ENCODE measurements at places on chromosomes 11 and 22.

- no peak for DNase-seq
These were observed 9.0 kb upstream of the KCTD14 start for GRCh38 chr11:78032090-78032489.

DNA sequence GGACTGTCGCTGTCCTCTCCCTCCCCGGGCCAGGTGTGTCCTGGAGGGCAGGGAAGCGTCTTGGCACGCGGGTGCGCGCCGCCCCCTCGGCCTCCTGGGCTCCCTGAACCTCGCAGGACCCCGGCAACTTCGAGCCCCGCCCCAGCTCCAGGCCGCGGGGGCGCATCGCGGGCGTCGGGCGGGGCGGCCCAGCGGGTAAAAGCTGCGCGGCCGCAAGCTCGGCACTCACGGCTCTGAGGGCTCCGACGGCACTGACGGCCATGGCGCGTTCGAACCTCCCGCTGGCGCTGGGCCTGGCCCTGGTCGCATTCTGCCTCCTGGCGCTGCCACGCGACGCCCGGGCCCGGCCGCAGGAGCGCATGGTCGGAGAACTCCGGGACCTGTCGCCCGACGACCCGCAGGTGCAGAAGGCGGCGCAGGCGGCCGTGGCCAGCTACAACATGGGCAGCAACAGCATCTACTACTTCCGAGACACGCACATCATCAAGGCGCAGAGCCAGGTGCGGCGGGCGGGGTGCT lies at the start of gene CST6:
Gene CST6, plus strand, starts transcription at position 224 of the 519 bp plus-strand sequence. Its CDS starts 37 bp downstream, at position 261.
- no peak for DNase-seq

- DNase-seq, result no peak
These were observed 22.0 kb downstream of the CELSR1 start for GRCh38 chr22:46515208-46516111.

- no peak for DNase-seq
These were observed 573.9 kb upstream of the CADM1 start for GRCh38 chr11:116078101-116078591.

DNA sequence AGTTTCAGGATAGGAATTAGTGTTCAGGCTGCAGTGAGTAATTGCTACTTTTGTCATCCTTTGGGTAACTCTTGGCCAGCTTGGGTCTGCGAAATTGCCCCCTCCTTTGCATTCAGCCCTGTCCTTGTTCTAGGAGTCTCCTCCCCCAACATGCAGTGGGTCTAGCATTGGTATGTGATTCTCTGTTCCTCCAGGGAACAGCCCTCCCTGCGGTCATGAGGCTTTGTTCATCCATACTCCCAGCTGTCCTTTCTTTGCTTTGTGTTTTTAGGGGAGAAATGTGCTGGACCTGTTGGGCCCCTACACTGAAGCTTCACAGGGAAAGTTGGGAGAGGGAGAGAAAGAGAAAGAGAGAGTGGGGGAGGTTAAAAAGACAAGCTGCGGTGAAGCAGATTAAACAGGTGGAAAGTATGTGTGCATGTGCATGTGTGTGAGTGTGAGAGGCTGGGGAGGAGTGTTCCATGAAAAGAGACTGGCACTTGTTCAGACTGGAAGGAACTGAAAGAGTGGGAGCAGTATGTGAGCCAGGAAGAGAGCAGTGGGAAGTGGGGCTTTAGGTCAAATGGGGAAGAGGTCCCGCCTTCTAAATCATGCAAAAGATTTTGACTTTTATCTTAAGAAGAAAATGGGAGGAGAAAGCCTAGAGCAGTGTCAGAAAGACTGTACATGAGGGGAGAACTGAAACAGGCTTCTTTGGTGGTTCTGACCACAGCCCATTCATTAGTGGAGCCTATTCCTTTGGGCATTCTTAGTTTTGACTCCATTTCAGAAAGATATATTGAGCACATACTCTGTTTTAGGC lies 17.9 kb upstream of the SESN3 start:
- no peak for DNase-seq

GRCh38 chr11:95762534-95762933 lies 27.0 kb downstream of the FAM76B start:
- DNase-seq, result no peak

DNA sequence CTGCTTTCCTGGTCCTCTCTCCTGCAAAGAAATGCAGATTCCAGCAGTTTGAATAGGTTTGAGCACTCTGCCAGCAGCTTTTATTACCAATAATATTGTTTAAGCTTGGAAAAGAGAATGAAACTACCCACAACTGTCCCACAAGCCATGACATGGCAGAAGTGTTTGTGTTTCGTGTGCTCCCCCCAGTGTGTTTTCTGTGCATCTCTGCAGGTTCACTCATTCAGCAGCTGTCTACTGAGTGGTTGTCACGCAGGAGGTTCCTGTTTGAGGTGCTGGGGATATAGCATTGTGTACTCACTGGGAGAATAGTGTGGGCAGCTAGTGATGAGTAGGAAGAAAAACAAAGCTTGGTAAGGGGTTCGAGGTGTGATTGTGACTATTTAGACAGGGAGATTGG lies 55.3 kb upstream of the SUSD2 start:
- DNase-seq, result no peak

- DNase-seq, result no peak
These were observed 2.5 kb downstream of the CSTF3 start for GRCh38 chr11:33158596-33159275.

- no peak for DNase-seq
These were observed 29.4 kb downstream of the DAGLA start for GRCh38 chr11:61709572-61709971.

GRCh38 chr11:116651098-116651736 lies 121.6 kb downstream of the BUD13 start:
- no peak for DNase-seq

DNA sequence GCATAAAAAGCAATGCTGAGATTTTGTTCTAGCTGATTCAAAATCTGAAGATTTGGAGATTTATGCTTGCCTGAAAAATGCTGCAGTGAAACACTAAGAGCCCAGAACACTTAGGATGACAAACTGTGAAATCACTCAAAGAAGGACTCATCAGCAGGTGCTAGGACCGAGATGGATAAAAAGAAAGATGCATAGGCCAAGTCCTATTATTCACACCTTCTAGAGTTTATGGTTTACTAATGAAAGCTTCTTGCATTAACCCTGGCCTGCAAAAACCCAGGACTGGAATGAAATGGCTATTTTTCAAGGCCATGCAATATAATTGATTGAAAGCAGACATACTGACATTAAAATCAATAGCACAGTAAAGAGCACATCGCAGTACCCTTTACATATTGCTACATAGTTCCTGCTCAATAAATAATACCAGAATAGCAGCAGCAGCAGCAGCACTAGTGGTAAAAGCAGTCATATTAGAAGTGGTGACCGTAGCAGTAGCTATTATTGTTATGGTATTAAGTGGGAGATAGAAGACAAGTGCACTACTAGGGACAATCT lies 161.7 kb downstream of the RAB38 start:
- DNase-seq, result no peak

- no peak for DNase-seq
These were observed 842 bp downstream of the HEPACAM start for GRCh38 chr11:124934862-124935547.

DNA sequence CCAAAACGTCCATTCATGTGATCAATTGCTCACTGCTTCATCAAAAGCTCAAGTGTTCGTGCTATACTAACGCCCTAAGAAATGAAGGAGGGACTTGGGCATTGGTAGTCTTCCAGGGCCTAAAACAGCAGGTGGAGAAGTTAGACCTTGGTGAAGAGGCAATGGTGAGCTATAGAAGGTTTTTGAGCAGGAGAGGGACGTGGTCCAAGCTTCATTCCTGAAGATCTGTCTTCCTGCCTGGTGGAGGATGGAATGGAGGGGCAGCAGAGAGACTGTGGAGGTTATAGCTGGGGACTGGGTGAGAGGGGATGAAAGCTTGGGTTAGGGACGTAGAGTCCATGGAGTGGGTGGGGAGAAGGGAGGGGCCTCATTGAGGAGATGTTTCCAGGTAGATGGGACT lies 97.7 kb downstream of the TP53I11 start:
- DNase-seq, result no peak

- no peak for DNase-seq
These were observed 42.1 kb upstream of the CCDC34 start for GRCh38 chr11:27405134-27405533.

DNA sequence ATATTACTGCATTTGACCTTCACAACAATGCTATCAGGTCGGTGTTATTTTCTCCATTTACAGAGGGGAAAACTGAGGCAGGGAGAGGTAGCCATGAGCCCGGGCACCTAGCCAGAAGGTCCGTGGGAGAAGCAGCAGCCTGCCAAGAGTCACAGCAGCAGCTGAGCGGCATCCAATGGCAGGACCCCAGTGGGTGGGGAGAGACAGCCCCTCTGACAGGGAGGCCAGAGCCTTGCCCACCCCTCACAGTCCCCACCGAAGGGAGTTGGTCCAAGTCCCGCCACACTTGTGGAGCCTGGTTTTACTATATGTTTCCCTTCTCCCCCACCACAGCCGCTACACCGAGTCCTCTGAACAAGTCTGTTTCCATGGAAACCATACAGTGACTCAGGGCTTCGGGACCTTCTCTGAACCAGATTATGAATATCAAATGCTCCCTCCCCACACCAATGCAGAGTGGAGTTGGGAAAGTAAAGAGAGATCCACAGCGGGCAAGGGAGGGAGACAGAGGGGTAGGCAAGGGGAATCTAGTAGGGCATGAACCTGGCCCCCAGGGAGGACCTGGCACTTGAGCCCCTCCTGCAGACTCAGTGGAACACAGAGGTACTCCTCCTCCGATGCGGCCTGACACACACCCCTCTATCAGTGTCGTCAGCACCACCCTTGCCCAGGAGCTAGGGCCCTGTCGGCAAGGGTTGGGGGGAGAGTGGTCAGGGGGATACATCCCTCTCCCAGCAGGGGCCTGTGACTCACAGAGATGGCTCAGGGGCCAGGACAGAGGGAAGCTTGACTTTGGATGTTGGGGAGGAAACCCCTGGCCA lies 2.5 kb downstream of the CHST1 start:
- no peak for DNase-seq

GRCh38 chr11:123653483-123653826 lies 969 bp downstream of the SCN3B start:
- no peak for DNase-seq

GRCh38 chr11:106092446-106092845 lies 15.0 kb downstream of the AASDHPPT start:
- no peak for DNase-seq

DNA sequence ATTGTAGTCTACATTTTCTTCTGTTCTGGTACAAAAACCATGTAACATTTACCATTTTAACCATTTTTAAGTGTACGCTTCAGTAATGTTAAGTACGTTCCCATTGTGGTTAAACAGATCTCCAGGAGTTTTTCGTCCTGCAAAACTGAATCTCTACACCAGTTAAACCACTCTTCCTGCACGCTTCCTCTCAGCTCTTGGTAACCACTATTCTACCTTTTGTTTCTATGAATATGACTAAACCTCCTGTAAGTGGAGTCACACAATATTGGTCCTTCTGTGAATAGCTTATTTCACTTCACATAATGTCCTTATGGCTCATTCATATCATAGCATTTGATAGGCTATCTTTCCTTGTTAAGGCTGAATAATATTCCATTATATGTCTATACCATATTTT lies 7.1 kb upstream of the EXT2 start:
- no peak for DNase-seq

DNA sequence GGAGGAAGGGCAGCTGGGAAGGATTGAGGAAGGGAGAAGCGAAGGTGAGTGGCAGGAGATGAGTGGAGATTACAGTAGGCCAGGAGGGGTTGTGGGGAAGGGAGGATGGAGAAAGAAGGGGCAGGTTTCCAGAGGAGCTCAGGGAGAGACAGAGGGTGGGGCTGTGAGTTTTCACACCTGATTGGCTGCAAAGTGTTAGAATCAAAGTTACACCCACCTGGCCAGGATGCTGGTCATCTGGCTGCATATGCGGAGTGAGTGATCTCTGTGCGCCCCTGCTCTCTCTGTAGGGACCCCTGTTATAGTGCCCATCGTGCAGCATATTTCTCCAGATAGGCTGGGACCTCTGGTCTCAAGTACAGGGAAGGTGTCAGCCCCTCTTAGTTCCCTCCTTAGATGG lies 18.3 kb downstream of the AMPD3 start:
- no peak for DNase-seq

- DNase-seq, result no peak
These were observed 87.3 kb downstream of the SIK3 start for GRCh38 chr11:117010808-117011540.

DNA sequence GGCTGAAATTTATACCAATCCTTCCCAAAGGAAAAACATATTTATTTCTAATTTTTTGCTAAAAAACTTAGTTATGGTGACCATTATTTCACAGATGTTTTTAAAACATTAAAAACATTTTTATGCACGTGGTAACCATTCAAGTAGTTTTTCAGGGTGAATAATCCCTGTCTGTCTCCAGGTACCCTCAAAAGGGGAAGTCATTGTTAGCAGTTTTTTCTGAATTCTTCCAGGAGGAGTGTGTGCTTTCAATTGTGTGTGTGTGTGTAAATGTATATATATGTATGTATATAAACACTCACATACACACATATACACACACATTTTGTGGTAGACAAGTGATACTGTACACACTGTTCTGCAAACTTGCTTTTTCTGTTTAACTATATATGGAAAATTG lies 43.9 kb downstream of the MIAT start:
- no peak for DNase-seq

- DNase-seq, result no peak
These were observed at the start of gene ELF5 for GRCh38 chr11:34513682-34514449. ELF5 (minus strand) TSS chr11:34513794; CDS start chr11:34505749, 8,045 bp downstream.

GRCh38 chr11:27459191-27459590 lies 13.4 kb downstream of the LGR4 start:
- DNase-seq, result no peak

- DNase-seq, result no peak
These were observed 19.0 kb upstream of the STK33 start for GRCh38 chr11:8613036-8613435.

DNA sequence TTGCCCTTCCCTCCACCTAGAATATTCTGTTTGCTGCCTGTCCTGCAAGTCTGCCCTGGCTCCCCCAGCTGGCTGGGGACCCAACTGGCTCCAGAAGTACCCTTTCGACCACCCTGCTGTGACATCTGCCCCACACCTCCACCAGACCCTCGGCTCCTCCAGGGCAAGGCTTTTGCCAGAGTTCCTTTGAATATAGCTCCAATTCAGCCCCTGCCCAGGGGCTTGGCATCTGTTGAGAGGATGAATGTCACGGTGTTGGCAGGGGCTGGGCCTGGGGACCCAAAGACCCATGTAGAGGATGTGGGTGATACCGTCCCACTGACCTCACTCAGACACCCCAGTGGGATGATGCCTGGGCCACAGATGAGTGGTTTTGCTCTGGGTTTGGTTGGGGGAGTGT lies 4.0 kb downstream of the NLRP6 start:
- DNase-seq, result no peak

DNA sequence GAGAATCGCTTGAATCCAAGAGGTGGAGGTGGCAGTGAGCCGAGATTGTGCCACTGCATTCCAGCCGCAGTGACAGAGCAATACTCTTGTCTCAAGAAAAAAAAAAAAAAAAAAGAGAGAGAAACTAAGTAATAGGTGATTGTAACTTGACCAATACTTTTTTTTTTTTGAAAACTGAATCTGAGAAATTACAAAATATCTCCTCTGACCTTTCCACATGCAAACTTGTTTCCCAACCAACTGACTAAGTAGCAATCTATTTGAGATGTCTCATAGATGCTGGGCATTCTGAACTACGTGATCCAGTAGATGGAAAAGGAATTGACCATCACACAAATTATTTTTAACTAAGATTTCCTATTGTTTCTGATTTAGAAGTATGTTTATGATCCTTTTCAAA lies 407.3 kb upstream of the CHORDC1 start:
- DNase-seq, result no peak

- DNase-seq, result no peak
These were observed 3.6 kb upstream of the CSNK1E start for GRCh38 chr22:38320605-38321402.

Measured in activated naive CD4-positive, alpha-beta T cell (primary cell).